ENCODE measurements at places on chromosomes 5 and 9. TPM values are rescaled to one million over a fixed set of nuclear protein-coding genes. Genes with fewer than 3 reads are reported as not detected.

- H3K27ac ChIP-seq: no peak overlapping the region
- DNase-seq: no peak
Observed at GRCh38 chr9:13163287-13163686, 116.2 kb downstream of the MPDZ start.

GRCh38 chr5:33337637-33337992 lies 103.2 kb upstream of the TARS1 start:
- H3K4me3 ChIP-seq: no peak overlapping the region
- no peaks in the 10 kb centered on the region for H3K27me3 ChIP-seq
- no peaks in the 10 kb centered on the region for H3K36me3 ChIP-seq

DNA sequence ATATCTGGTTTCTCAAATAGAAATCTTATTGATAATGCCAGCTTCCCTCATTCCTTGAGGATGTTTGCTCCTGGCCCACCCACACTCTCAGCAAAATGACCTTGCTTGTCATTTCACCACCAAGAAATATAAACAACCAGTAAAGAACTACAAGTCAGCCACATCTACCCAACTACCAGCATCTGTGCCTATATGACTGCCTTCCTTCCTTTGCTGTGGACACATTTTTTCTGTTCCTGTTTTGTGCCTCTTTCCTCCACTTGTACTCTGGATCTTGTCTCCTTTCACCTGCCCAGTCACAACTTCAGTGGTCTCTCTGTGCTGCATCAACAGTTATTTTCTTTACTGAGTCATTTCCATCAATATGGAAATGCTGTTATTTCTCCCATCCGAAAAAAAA lies 20.3 kb downstream of the KIF2A start:
- H3K27me3 ChIP-seq: no peaks in the 10 kb centered on the region
- H3K4me1 ChIP-seq: peaks cover 56% of the 10 kb centered on the region
- peak overlapping the region; percentile 68 for H3K27ac ChIP-seq
- no peak overlapping the region for H3K4me3 ChIP-seq
- DNase-seq: no peak

DNA sequence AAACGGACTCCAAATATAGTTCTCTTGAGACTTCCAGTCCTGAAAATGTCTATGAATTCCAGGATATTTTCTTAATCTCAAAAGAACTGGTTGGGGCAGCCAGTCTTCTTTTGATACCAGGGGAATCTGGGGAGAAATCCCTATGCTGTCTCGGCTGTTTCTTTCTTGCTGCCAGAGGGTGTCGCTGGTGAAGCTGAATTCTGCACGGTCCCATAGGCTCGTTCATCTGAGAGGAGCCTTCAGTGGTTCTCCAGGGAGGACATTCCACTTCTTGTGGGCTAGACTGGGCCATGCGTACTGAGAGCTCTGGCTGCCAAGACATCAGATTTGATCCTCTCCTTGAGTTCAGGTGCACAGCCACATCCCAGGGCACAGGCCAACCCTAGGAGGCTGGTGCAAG lies 155.0 kb upstream of the CLINT1 start:
- peaks cover 11% of the 10 kb centered on the region for H3K27me3 ChIP-seq
- no peak for DNase-seq
- H3K27ac ChIP-seq: no peak overlapping the region

GRCh38 chr5:10559871-10560270 lies 4.0 kb upstream of the ANKRD33B start:
- no peak overlapping the region for H3K27ac ChIP-seq
- no peaks in the 10 kb centered on the region for H3K36me3 ChIP-seq
- DNase-seq: no peak
- H3K4me1 ChIP-seq: peaks cover 15% of the 10 kb centered on the region
- peaks cover 33% of the 10 kb centered on the region for H3K27me3 ChIP-seq

DNA sequence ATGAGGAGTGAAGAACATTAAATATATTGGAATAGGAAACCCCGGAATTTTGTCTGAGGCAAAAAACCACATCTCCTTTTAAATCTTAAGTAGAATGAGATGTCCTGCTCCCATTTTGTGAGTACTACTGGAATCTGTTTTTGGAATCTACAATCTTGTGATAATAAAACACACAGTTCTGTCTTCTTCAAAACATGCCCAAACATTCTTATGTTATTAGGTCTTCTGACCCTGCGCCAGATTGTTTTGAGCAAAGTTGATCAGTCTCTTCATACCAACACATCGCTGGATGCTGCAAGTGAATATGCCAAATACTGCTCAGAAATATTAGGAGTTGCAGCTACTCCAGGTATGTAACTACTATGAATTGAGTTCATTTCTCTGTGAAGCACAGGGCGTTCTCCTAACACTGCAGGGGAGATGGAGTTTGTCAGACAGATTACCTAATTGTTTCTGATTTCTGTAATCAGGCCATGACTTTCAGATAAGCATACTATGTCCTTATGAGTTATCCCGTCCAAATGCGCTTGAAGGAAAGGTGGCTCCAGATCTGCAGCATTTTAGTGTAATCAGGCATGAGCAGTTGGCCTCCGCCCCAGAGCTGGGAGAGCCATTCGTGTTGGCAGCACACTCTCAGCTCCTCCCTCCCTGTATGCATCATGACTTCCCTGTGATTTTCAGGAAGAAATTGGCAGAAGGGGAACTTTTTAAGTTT lies 88.0 kb downstream of the NLN start:
- H3K4me1 ChIP-seq: peaks cover 22% of the 10 kb centered on the region
- peaks cover 16% of the 10 kb centered on the region for H3K27me3 ChIP-seq
- no peak overlapping the region for H3K4me3 ChIP-seq
- H3K36me3 ChIP-seq: peaks cover 43% of the 10 kb centered on the region
- H3K27ac ChIP-seq: no peak overlapping the region
- no peak for DNase-seq

DNA sequence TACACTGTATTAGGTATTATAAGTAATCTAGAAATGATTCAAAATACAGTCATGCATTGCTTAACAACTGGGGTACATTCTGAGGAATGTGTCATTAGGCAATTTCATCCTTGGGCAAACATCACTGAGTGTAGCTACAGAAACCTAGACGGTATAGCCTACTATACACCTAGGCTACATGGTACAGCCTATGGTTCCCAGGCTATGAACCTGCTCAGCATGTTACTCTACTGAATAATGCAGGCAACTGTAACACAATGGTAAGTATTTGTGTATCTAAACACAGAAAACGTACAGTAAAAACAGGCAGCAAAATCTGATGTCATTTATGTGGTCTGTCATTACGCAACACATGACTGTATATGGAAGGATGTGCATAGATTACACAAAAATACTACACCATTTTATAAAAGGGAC lies 96.8 kb downstream of the RAPGEF6 start:
- H3K27ac ChIP-seq: no peak overlapping the region
- H3K36me3 ChIP-seq: peaks cover 60% of the 10 kb centered on the region
- H3K4me3 ChIP-seq: no peak overlapping the region
- H3K4me1 ChIP-seq: peaks cover 58% of the 10 kb centered on the region

GRCh38 chr5:99019812-99020697 lies 91.2 kb upstream of the CHD1 start:
- no peaks in the 10 kb centered on the region for H3K36me3 ChIP-seq
- DNase-seq: no peak
- peaks cover 1% of the 10 kb centered on the region for H3K27me3 ChIP-seq
- no peak overlapping the region for H3K4me3 ChIP-seq

GRCh38 chr5:82754759-82755158 lies 322.4 kb downstream of the TMEM167A start:
- no peak overlapping the region for H3K4me3 ChIP-seq
- no peak for DNase-seq
- no peak overlapping the region for H3K27ac ChIP-seq
- H3K27me3 ChIP-seq: peaks cover 3% of the 10 kb centered on the region

GRCh38 chr9:91156451-91157234 lies 205.1 kb downstream of the AUH start:
- peaks cover 76% of the 10 kb centered on the region for H3K4me1 ChIP-seq
- peak; percentile 19 for DNase-seq
- peaks cover 73% of the 10 kb centered on the region for H3K36me3 ChIP-seq
- H3K4me3 ChIP-seq: peak overlapping the region; percentile 39
- peak overlapping the region; percentile 96 for H3K27ac ChIP-seq
- no peaks in the 10 kb centered on the region for H3K27me3 ChIP-seq

- no peak overlapping the region for H3K27ac ChIP-seq
- no peaks in the 10 kb centered on the region for H3K36me3 ChIP-seq
- H3K4me3 ChIP-seq: no peak overlapping the region
- DNase-seq: no peak
Observed at GRCh38 chr5:118902656-118903438, 85.5 kb downstream of the DTWD2 start.

DNA sequence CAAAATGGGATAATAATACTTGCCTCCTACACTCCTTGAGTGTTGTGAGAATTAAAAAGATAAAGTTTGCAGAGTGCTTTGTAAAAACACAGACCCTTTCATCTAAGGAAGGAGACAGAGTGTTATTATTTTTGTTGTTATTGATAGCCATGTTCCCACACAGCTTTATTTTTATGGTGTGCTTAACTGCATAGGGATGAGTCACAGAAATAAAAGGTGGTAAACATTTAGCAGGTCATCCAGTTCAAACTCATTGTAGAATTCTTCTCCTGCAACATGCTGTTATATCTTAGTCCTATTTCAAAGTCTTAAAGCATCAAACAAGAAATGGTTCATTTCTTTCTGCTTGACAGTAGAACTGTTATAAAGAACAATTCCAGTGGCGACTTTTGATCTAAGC lies 367.5 kb upstream of the ACTBL2 start:
- no peaks in the 10 kb centered on the region for H3K4me1 ChIP-seq
- H3K27me3 ChIP-seq: no peaks in the 10 kb centered on the region
- DNase-seq: no peak
- H3K4me3 ChIP-seq: no peak overlapping the region

DNA sequence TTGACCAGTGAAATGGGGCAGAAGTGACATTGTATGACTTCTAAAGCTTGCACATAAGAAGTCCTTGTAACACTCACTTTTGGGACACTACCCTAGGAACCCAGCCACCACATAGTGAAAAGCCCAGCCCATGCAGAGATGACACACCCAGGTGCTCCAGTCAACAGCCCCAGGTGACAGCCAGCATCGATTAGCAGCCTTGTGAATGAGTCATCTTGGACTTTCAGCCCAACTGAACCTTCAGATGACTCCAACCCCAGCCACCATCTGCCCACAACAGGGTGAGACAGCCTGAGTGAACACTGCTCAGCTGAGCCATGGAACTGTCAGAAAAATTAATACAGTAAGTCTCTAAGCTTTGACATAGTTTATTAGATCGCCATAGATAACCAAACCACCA lies 458.6 kb downstream of the ZSWIM6 start:
- no peaks in the 10 kb centered on the region for H3K36me3 ChIP-seq
- H3K27me3 ChIP-seq: no peaks in the 10 kb centered on the region
- H3K27ac ChIP-seq: no peak overlapping the region
- no peak overlapping the region for H3K4me3 ChIP-seq
- H3K4me1 ChIP-seq: no peaks in the 10 kb centered on the region
- no peak for DNase-seq

DNA sequence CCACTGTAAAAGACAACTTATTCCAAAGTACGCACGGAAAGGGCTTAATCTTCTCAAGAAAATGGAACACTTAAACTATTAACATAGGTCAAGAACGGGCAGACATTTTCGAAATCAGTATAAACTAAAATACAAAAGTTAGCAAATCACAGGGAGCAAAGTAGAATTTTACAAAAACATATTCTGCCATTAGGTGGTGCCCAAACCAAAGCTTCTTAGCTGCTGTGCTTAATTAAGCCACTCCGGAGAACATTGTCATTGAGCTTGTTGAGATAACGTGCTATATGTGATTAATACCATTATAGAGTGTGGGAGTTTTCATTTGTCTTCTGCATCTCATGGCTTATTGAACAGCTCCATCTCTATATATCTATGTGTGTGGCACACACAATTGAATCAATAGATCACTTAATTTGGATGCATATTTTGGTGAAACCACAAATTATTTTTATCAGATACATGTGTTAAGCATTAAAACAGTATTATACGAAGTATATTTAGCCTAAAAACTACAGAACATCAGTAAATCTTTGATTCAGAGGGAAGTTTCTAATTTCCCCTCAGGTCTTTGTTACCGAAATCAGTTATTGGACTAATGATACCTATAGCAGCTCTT lies 23.4 kb downstream of the UBLCP1 start:
- DNase-seq: no peak
- H3K4me3 ChIP-seq: no peak overlapping the region
- peaks cover 5% of the 10 kb centered on the region for H3K27me3 ChIP-seq
- H3K4me1 ChIP-seq: no peaks in the 10 kb centered on the region
- H3K36me3 ChIP-seq: peaks cover 10% of the 10 kb centered on the region

GRCh38 chr5:28355831-28356230 lies 1317.4 kb upstream of the CDH9 start:
- H3K4me3 ChIP-seq: no peak overlapping the region
- no peaks in the 10 kb centered on the region for H3K36me3 ChIP-seq
- H3K4me1 ChIP-seq: no peaks in the 10 kb centered on the region
- H3K27ac ChIP-seq: no peak overlapping the region
- DNase-seq: no peak

GRCh38 chr5:69265931-69266330 lies 31.2 kb downstream of the CDK7 start:
- no peak overlapping the region for H3K27ac ChIP-seq
- H3K36me3 ChIP-seq: peaks cover 51% of the 10 kb centered on the region
- no peak overlapping the region for H3K4me3 ChIP-seq

GRCh38 chr9:15354713-15355112 lies 47.7 kb upstream of the TTC39B start:
- no peaks in the 10 kb centered on the region for H3K36me3 ChIP-seq
- no peak for DNase-seq
- peaks cover 20% of the 10 kb centered on the region for H3K4me1 ChIP-seq
- H3K27me3 ChIP-seq: no peaks in the 10 kb centered on the region

- DNase-seq: peak; percentile 36
- H3K4me3 ChIP-seq: peak overlapping the region; percentile 62
- H3K36me3 ChIP-seq: no peaks in the 10 kb centered on the region
- peak overlapping the region; percentile 95 for H3K27ac ChIP-seq
- no peaks in the 10 kb centered on the region for H3K27me3 ChIP-seq
Observed at GRCh38 chr9:89536600-89536999, 38.7 kb upstream of the SEMA4D start.

DNA sequence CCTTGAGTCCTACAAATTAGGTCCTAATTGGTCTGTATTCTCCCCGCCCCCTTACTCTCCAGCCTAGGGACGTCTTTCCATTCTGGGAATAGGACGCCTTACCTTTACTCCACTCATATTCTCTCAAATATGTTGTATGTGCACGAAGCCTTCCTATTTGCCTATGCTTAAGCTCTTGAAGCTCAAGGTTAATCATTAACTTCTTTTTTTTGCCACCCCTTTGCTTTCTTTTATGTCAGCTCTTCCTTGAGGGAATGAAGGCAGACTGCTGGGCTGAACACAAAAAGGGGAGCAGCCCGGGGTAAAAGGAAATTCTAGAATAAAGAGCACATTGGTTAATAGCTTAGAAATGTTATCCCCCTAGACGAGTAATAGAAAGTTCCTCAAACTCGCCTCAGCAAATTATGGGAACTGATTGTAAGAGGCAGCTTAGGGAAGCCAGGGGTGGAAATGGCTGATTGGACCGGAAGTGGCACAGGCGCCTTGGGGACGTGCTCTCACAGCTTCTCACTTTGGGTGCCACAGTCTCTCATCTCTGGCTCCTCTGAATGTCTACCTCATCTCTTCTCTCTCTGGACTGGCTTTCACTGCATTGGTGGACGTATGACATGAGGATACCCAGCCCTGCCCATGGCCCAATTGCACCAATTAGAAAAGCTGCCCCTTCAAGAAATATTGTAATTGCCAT lies 122.3 kb upstream of the IL12B start:
- H3K4me1 ChIP-seq: peaks cover 21% of the 10 kb centered on the region
- no peak overlapping the region for H3K27ac ChIP-seq
- no peaks in the 10 kb centered on the region for H3K36me3 ChIP-seq
- H3K27me3 ChIP-seq: peaks cover 67% of the 10 kb centered on the region
- no peak for DNase-seq

- no peaks in the 10 kb centered on the region for H3K4me1 ChIP-seq
- no peak overlapping the region for H3K27ac ChIP-seq
- no peak for DNase-seq
Observed at GRCh38 chr5:45334939-45335338, 361.2 kb downstream of the HCN1 start.

The ANKRD34B gene
- not detected for total RNA-seq

The SPARC gene
- total RNA-seq: 0.43 TPM

The ISCA1 gene
- 28.5 TPM for total RNA-seq

The IL31RA gene
- not detected for total RNA-seq

The KCNMB1 gene
- total RNA-seq: not detected

All from activated T-helper 2 cell treated with anti-CD3 and anti-CD28 coated beads, Interferon-gamma antibody, Interleukin-2, Interleukin-4, amounts not matched to agents 10 μg/mL and 5 μg/mL and 100 μg/mL, durations not matched to agents 14 hours and 24 hours and 36 hours (primary cell).